ENCODE measurements at places on chromosomes 4 and X.

GRCh38 chr4:87679449-87680169, 29.5 kb downstream of the DMP1 start:
- DNase-seq, result peak; percentile 49

GRCh38 chrX:73922856-73923455, 360.0 kb downstream of the CHIC1 start:
- DNase-seq, result no peak

DNA sequence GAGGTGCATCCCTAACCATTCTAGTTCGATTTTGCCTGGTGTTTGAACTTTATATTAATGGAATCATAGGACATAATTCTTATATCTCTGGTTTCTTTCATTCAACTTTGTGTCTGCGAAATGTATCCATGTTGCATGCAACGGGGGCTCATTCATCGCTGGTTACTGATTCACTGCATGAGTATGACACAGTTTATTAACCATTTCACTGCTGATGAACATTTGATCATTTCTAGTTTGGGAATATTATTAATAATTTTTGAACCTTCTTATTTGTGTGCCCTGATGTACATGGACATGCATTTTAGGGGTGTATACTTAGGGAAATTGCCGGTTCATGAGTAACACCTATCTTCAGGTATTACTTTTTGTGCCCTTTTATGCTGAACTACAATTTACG, 5.1 kb upstream of the TMEM271 start:
- DNase-seq, result no peak

DNA sequence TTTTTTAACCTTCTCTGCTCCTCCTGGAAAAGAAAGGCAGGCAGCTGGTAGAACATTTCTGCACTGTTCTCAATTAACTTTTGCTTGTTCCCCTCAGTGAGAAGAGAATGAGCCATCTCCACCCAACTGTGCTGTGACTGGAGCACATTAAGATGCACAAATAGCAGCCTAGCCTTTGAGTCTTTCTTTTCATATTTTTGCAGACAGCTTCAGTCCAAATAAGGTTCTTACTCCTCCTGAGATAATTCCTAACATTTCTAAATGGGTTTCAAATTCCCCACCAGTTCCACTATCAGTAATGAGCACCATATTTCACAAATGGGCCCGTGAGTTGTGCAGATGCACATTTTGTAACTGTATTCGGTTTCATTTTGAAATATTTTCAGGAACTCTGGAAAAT, 118.6 kb downstream of the SPCS3 start:
- no peak for DNase-seq

GRCh38 chrX:91435395-91435794, 756 bp downstream of the PABPC5 start:
- no peak for DNase-seq

DNA sequence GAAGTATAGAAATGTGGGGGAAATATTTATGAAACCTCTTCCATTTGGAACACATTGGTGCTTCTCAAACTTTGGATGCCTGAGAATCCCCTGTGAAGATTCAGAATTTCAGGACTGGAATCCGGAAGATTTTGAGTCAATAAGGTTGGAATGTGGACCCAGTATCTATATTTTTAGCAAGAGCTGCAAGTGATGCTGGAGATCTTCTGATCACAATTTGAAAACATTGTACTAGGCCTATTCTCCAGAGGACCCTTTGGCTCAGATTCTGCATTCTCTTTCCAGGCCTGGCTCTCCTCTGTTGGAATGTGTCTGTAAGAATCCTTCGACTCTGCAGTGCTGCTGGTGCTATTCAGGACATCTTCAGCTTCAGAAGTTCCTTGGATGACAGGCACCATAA, 2.4 kb upstream of the PKD2 start:
- no peak for DNase-seq

DNA sequence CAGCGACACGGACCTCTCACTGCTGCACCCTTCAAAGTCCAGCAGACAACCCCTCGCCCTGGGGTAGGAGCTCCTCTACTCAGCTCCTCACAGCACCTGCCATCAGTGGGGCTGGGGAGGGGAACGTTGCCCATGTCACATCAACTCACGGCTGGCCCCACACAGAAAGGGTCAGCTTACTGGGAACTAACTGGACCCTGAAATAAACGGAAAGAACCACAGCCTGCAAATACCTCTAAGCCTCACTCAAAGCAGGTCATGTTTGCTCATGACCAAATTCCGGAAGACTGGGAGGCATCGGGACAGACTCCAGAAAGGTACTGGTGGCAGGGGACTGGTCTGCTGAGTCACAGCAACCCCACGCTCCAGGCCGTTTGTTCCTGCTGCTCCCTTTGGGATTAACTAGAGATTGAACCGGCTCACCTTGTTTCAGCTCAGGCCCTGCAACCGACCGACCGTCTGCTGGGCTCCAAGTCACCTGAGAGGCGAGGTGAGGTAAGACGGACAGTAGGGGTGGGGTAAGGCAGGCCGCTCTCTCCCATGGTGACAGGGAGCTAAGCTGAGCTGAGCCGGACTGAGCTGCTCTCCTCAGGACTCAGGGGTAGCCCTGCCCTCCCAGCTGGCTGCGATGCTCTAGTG, 5.6 kb downstream of the G6PD start:
- no peak for DNase-seq

DNA sequence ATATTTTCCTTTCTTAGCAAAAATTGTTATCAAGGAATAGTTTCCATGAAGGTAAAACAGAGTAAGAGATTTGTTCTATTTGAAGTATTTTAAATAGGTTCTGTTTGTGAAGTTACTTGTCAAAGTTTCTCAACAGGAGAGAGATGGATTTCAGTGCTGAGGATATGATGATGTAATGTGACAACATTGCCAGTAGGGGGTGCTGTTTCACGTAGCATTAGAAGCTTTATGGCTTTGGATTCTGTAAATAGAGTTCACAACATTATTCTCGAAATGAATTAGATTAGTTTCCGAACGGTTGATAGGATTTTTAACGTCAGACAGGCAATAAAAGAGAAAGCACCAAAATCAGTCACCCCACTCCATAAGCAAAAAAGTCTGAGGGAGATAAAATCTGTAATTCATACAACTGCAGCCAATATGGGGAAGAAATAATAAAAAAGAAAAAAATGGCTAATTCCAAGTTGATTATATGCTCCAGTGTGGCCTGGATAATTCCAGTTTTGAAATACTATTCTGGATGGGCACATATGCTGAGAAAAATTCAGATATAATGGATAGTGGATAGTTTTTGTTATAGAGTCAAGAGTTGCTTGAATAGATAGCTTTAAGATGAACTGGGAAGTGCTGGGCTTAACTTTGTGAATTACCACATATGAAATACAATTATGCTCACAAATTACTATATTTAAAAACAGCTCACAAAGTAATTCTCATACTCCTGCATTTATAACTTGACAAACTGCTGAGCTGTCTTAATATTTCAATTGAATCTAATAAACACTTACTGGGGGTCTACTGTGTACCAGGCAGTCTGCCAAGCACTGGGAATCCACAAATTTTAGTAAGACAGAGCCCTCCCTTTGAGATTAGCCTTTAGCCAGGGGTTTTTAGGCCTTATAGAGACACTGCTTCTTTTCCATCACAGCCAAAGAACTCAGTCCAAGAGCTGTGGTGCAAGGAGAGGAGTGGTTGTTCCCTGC, 109.1 kb downstream of the GPAT3 start:
- peak; percentile 66 for DNase-seq

GRCh38 chr4:74504212-74504611, 59.3 kb downstream of the AREG start:
- DNase-seq, result no peak

DNA sequence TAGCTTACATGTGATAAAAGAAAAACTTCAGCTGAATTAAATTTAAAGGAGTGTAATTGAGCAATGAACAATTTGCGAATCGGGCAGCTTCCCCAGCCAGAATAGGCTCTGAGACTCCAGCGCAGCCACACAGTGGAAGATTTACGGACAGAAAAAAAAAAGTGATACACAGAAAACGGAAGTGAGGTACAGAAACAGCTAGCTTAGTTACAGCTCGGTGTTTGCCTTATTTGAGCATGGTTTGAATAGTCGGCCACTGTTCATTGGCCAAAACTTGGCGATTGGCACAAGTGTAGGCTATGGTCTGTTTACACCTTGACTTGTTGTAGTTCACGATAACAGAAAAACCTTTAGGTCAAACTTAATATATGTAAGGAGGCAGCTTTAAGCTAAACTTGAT, 16.7 kb upstream of the SUPT20HL1 start:
- no peak for DNase-seq

DNA sequence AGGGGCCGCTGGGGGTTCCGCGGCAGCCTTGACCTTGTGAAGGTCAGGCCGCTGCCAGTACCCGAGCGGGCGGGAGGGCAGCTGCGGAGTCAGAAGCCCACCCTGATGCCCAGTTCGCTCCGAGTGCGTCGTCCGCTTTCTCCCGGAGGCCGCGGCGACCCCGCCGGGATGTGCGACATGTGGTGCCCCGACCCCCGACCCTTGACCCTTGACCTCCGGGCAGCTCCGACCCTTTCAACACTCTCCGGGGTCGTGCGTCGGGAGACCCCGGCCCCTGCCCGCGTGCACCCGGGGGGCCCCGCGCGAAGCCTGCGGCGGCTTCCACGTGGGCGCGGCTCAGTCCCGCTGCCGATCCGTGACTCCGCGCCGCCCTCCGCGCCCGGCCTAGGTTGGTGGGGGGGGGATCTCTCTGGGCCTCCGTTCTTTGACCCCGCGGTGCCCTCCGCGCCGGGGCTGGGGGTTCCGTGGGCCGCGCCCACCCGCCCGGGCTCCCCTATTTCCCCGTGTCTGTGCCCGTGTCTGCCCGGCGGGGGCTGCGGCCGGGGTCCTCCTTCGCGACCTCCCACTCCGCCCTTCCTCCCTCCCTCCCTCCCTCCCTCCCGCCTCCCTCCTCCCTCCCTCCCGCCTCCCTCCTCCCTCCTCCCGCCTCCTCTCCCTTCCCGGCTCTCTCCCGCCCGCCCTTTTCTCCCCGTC, 609 bp upstream of the SLC25A6 start:
- peak; percentile 32 for DNase-seq

DNA sequence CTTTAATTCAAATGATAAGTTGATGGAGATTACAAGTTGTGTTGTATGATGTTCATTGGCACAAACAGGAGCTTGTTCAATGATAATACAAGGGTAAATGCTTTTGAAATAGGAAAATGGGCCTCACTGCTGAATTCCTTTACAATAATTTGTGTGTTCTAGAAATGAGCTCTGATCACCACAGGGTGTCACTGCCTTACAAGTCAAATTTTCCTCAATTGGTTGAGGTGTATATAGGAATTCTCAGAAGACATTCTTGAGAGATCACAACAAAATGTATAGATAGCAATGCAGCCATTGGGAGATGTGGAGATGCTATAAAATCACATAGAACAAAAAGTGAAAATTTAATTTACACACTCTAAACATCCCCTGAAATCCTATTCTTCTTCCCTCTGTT, 49.6 kb downstream of the KLF8 start:
- DNase-seq, result peak; percentile 68

GRCh38 chrX:129698150-129698549, 40.6 kb upstream of the XPNPEP2 start:
- no peak for DNase-seq

- DNase-seq, result no peak
Observed at GRCh38 chr4:174835536-174835935, 6.5 kb upstream of the GLRA3 start.

GRCh38 chr4:2805712-2806389, 13.0 kb downstream of the SH3BP2 start:
- no peak for DNase-seq

DNA sequence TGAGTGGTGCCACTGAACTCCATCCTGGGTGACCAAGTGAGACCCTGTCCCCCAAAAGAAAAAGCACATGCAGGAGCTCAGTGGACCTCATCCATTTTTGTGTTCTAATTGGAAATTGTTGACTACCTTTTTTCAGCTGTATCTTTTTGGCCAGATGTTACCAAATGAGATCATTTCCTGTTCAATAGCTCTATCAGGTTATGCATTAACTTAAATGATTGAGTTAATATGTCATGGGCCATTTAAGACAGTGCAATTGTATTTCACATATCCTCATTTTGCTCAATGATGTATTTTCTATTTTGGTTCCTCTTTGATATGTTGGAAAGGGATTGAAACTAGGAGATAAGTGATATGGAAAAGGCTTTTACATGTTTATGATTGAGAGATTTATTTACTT, 26.2 kb upstream of the RHOH start:
- DNase-seq, result no peak

DNA sequence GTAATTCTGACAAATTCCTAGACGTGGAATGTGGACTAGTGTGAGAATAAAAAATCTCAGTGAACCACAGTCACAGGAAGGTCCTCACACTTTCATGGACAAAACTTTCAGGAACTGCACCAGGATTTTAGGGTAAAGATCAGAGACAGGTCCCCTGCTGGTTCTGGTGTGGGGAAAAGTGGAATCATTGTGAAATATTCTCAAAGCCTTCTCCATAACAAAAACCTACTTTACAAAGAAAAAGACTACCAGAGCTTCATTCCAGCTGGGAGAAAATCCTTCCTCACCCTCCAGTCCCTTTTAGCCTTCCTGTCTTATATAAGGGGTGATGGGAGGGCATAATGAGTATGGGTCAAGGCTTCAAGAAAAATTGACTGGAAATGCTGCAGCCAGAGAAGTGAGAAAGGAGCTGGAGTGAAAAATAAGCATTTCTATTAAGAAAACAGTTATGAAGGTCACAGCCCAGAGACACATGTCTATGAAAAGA, 325.8 kb downstream of the ARAP2 start:
- DNase-seq, result no peak

- DNase-seq, result no peak
Observed at GRCh38 chrX:137031039-137031438, 2.8 kb downstream of the GPR101 start.

DNA sequence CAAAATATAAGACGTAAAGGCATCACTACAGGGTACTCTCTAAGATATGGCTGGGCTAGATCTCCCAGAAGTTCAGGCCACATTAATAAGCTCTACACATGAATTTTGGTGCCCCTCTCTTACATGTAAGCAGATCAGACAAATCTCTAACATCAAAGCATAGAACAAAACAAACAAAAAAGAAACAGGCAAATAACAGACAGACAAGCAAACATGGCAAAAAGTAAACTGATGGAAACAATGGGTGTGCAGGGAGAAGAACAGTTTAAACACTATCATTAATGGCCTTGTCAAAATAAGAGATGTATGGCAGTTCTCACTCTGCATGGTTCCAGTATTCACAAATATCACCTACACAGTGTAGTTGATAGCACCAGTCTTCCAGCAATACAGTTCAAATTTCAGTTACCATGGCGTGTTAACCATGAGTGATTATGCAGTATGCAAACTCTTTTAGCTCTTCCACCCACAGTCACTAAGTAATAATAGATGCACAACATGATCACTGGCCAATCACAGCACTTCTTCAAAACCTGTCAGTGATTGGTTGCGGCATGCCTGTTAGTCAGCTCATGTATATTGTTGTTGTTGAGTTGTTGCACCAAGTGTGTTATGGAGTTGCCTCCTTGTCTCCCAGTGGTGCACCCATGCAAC, 110.7 kb upstream of the TLR3 start:
- no peak for DNase-seq

- no peak for DNase-seq
Observed at GRCh38 chr4:78293821-78294301, 236.7 kb downstream of the FRAS1 start.

- peak; percentile 9 for DNase-seq
Observed at GRCh38 chr4:103075435-103075893, 1.1 kb downstream of the SLC9B2 start.

All from MM.1S (cell line).